Right ventricle myocardium superior (tissue), 1 donor: ENCODE measurements at places on chromosomes 7 and 10. TPM values are rescaled to one million over a fixed set of nuclear protein-coding genes. Genes with fewer than 3 reads are reported as not detected.

- no peak for DNase-seq
Measured at GRCh38 chr10:127618797-127619196, 69.7 kb downstream of the NPS start.

DNA sequence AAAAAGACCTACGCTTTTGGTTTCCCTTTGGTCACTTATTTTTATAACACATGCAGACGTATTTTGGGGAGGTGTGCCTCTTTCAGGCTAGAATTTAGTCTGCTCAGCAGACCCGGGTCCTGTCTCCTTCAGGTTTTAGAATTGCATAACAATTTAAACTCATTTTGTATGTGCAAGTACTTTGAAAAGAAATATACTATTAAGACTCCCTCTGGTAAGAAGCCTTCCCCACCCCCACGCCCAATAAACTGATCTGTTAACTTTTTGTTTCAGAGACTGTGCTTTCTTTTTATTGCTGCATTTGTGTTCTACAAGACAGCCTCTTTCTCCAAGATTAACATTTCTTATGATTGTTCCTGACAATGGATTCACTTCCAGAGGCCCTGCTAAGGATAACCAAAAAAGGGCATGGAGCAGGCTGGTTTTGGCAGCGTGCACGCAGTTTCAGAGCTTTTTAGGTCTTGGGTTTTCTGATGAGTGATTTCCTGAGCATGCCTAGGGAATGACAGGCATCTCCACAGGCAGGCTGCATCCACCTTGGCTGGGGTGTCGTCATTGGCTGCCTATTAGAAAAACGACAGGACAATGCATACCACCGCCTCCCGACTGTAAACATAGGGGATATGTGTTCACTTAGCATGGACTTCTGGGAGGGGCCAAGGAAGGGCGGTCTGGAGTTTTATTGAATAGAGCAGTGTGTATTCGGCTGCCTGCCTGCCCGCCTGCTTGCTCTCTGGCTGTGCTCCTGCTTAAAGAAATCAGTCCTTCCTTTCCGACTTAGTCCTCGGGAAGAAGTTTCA is at the start of gene CALD1:
Gene CALD1, plus strand, starts transcription at position 694 of the 800 bp plus-strand sequence. CDS start 88,100 bp downstream, outside the sequence.
- DNase-seq: peak; percentile 80

DNA sequence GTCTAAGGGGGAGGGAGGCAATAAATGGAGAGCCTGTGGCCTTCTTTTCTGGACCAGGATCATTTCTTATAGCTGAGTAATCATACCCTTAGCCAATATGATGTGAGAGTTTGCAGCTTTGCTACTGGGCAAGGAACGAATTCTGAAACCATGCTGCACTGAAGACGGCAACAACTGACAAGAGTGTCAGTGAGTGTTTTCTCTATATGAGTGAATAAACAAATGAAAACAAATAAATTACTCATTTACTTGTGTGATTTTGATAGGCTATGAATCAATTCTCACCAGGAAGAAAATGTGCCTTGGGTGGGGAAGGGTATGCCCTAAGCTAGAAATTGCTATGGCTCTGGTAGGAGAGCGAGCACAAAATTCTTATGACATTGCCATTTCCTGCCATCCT is 79.4 kb upstream of the LRRN3 start:
- no peak for DNase-seq

DNA sequence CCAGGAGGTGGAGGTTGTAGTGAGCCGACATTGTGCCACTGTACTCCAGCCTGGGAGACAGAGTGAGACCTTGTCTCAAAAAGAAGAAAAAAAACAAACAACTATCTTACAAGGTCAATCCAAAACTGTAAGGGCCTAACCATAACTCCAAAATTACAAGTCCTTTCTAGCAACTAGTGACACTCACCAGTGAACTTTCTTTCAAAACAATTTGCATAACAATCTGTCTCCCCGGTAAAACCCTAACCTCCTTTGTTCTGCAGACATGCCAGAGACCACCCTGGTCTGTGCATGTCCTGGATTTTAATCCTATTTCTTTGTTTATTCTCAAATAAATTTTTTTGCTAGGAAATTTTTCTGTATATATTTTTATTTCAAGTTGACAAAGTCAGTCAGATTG is 68.1 kb downstream of the EXOC6 start:
- DNase-seq: no peak

DNA sequence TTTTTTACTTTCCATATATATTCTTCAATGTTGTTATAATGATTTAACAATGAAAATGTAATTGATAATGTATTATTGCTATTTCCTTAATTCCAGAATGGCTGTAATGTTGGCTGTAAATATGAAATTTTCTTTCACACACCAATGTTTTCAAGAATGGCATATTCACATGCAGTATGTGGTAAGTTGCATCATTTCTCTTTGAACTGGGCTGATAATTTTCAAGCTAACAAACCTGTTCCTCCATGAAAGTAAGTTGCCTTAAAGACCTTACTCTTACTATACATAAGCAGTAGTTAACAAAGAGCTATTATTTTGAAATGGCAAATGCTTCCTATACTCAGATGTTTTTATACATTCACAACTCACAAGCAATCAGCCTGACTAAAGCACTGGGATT is 154.5 kb downstream of the TMEM168 start:
- DNase-seq: no peak

GRCh38 chr10:30630571-30630970 is 1.0 kb upstream of the LYZL2 start:
- DNase-seq: no peak

- DNase-seq: no peak
Measured at GRCh38 chr7:54888067-54888733, 129.2 kb upstream of the SEC61G start.

DNA sequence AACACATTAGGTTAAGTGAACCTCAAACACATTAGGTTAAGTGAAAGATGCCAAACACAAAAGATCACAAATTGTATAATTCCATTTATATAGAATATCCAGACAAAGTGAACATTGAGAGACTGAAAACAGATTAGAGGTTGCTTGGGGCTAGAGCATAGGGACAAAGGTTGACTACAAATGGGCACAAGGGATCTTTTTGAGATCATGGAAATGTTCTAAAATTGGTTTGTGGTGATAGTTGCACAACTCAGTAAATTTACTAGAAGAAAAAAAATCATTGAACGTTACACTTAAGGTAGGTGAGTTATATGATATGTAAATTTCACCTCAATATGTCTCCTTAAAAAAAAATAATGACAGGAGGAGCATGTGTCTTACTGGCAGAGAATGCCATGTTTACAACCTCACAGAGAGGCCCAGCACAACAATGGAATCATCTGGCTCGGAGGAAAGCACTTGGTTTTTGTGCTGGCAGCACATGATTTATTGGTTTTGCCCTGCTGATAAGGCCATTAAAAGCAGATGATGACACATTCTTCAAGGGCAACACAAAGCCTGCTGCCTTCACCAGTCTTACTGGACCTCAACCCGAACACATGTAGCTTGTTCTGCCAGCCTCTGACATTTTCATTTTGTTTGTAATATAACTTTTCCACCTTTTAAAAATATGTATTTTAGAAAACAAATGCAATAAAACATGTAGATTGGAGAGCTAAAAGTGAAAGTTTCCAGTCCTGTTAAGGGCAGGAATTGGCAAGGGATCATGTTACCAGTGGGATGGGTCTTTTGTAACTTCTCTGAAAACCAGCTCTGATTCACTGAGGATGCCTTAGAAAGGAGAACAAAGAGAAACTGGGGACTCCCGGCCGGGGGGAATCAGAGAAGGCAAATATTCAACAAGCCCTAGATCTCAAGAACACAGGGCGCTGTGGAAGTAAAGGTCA is 11.9 kb upstream of the LMOD2 start:
- DNase-seq: no peak

DNA sequence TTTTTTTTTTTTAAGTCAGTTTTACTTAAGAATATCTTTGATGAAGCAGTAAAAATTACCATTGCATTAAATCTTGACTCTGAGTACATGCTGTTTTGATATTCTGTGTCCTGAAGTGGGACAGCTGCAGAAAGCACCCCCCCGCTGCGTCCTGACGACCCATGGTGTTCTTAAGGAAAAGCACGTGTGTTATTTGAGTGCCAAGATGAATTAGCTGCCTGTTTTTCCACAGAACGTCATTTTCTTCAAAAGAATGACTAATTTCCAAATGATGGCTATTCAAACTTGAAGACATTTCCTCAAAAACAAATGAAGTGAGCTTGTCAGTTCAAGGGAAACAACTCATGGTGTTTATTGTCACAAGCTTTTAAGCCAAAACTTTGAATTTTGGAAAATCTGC is 45.9 kb downstream of the CREM start:
- DNase-seq: no peak

GRCh38 chr10:49269523-49269922 is 29.4 kb upstream of the C10orf71 start:
- DNase-seq: no peak

DNA sequence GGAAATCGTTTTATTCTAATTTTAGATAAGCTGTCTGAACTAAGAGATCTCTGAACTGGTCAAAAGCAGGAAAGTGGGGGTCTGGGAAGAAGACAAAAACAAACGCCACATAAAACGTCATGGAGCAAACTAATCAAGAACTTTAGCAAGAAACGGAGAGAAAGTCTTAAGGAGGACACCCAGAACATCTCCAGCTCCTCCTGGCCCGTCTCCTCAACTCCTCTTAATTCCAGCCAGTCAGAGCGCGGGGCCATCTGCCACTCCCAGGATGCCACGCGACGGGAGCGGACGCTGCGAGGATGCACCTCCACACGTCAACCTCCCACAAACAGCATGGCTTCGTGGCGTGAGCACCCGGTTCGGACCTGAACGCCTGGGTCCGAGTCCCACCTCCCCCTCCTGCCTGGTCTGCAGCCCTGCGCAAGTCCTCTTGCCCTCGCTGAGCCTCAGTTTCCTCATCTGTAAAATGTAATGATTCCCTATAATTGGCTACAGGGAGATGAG is 598 bp downstream of the MMS19 start:
- peak; percentile 92 for DNase-seq

DNA sequence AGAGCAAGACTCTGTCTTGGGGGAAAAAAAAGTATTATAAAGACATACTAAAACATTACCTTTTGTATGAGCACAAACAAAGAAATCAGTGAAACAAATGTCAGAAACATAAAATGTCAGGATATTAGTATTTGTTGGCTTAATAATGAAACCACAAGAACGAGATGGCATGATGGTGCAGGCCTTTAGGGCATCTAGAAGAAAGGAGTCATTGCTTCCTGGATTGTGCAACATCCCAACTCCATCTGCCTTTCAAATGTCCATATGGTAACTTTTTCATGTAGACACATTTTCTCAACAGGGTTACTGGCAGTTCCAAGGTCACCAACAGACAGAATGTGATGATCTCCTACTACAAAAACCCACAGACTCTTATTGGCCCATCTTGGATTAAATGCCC is 96.6 kb downstream of the ZNF248 start:
- no peak for DNase-seq

GRCh38 chr10:44902941-44903545 is 8.1 kb upstream of the TMEM72 start:
- DNase-seq: no peak

- no peak for DNase-seq
Measured at GRCh38 chr10:69292459-69292858, 14.2 kb downstream of the HK1 start.

- DNase-seq: no peak
Measured at GRCh38 chr7:98249106-98249505, 2.9 kb downstream of the TECPR1 start.

- DNase-seq: no peak
Measured at GRCh38 chr10:104033401-104033930, 52.2 kb downstream of the COL17A1 start.

DNA sequence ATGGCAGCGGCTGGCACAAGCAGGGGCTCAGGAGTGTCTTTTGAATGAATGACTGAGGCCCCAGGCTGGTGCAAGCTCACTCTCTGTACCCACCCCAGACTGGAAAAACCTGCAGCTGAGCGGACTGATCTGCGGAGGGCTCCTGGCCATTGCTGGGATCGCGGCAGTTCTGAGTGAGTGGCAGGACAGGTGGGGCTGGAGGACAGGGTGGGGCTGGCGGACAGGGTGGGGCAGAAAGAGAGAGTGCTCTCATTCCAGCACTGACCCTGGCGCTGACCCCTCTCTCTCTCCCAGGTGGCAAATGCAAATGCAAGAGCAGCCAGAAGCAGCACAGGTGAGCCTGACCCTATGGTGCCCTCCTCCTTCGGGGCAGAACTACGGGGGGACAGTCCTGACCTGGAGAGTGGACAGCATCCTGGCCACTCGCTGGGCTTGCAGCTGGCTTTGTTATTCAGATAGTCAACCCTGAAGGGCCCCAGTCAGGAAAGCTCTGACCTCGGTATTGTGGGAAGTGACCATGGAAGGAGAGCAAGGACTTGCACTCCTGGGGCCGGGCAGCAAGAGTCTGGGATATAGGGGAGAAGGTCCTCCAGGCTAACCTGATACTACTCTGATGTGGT is 4.1 kb downstream of the FXYD4 start:
- no peak for DNase-seq

GRCh38 chr7:151509670-151510333 is 9.9 kb downstream of the RHEB start:
- DNase-seq: no peak

- DNase-seq: no peak
Measured at GRCh38 chr7:120089968-120090367, 183.0 kb upstream of the KCND2 start.

GRCh38 chr10:103479135-103479534 is at the start of gene CALHM3:
Gene CALHM3, minus strand, starts transcription at chr10:103479240. Its CDS starts 208 bp downstream, at chr10:103479032.
- DNase-seq: no peak

DNA sequence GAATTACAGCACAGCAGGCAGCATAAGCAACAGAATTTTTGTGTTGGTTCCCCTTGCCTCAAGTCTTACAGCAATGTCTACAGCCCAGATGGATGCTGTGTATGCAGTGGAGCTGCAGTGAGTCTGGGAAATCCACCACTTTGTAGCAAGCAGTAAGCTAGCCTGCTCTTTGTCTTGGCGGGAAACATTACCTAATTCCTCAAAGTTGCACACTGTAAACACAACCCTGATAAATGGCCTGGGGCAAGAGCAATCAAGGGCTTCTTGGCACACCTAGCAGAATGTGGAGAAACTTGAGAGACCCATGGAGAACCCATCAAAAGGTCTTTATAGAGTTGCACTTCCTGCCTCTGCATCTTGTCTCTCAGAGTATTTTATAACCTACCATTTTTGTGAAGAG is 102.0 kb upstream of the FOXP2 start:
- DNase-seq: no peak

NPTX2 gene
- 3.4 TPM for total RNA-seq

PCLO gene
- 3.8 TPM for total RNA-seq

TMEM184A gene
- total RNA-seq: 0.30 TPM

LAMB4 gene
- 0.30 TPM for total RNA-seq

RAB19 gene
- not detected for total RNA-seq

SEMA3A gene
- total RNA-seq: 2.2 TPM

LMOD2 gene
- 511 TPM for total RNA-seq

LRRC17 gene
- 1.0 TPM for total RNA-seq

TFR2 gene
- total RNA-seq: 0.13 TPM

ACTR3C gene
- 2.9 TPM for total RNA-seq

TAF6 gene
- total RNA-seq: 35.8 TPM

HMX3 gene
- not detected for total RNA-seq
